ENCODE measurements at places on chromosomes 4 and X.

DNA sequence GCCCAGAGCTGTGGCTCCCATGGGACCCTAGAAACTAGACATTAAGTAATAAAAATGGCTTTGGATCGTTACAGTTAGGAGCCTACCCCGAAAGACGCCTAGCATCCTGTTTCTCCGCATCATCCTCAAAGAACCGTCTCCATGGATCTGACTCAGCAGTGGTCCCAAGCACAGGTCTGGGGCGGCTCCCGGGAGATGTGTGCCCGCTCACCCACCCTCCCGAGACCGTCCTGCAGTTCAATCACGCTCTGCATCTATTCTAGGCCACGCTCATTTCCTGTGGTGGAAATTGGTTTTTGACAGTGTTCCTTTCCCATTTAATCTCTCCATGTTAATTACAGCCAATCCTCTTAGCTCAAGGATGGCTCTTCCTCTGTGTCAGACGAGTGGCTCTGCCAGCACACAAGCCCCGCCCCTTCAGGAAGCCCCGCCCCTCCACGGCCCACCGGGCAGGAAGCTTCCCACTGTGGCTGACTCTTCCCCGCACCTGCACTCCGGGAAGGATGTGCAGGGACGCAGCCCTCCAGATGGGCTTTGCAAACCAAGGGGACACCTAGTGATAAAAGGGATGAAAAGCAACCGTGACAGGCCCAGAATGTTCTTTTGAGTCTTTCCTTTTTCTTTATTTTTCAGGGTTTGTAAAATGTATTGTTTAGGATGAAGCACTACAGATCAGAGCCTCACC, 34.5 kb upstream of the HELT start:
- DNase-seq = no peak

DNA sequence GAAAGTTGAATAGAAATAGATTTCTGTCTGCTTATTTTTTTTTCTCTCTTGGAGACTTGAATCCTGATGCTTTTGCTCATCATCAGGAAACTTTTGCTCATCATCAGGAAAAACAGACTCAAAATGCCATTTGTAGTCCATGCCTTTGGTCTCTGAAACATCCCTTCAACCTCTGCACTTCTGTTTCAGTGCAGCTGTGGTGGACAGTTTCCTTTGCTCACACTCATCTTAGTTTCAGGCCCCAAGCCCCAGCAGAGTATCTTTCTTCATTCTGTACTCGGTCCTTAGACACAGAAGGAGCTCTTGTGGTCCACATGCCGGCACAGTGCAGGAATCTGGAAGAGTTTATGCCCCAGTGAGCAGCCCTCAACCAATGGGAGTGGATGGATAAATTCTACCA, 337.9 kb downstream of the PPP3CA start:
- DNase-seq = no peak

- no peak for DNase-seq
These were observed 128.6 kb downstream of the SLC39A8 start for GRCh38 chr4:102216666-102217065.

DNA sequence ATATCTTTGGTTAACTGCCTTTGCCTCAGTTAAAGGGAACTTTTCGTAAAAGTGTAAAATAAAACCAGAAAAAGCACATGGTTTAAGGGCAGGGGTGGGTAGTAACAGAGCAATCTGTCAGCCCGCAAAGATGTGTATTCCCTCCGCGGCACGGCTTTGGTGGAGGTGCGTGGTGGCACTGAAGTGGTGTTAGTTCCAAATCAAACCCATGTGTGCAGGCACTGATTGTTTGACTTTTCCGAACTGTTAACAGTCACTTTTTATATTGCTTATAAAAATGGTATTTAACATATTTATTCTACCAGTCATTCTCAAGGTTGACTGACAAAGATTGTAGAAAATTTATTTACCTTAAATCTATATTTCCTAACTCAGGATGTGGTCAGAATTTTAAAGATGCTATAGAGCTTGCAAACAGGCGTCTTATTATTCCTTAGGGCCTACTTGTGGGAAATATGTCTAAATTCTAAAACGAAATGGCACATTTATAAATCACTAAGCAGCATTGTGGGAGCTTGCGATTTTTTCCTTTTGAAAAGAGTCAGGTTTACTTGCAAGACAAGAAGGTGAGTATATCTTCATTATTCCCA, 272.7 kb upstream of the PCDH18 start:
- no peak for DNase-seq

GRCh38 chr4:54695788-54696187, 38.0 kb downstream of the KIT start:
- no peak for DNase-seq

DNA sequence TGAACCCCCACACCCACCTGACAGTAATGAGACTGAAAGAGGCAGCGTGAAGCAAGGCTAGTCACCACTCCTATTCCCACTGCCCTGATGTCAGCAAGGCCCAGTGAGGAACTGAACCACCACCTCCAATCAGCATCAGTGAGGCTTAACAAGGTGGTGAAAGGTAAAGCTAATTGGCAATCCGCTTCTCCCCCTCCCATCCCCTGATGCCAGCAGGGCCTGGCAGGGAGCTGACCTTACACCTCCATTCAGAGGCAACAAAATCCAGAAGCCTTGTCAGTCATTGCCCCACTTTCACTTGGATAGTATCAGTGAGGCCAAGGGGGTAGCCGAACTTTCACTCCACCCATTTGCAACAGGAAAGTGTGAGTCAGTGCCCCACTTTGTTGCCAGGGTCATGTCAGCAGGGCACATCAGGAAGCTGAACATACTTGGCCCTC, 60.8 kb downstream of the AWAT2 start:
- DNase-seq = no peak

DNA sequence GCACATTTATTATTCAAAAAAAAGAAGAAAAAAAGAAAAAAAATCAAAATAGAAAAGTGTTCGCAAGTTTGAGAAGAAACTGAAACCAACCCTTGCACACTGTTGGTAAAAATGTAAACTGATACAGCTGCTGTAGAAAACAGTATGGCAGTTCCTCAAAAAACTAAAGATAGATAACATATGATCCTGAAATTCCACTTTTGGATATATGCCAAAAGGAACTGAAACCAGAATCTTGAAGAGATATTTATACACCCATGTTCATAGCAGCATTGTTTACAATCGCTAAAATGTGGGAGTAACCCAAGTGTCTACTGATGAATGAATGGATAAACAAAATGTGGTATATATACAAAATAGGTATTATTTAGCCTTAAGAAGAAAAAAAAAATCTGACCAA, 155.4 kb downstream of the TBCK start:
- DNase-seq = no peak

- DNase-seq = peak; percentile 60
These were observed 100.1 kb downstream of the CEP135 start for GRCh38 chr4:56048702-56049431.

DNA sequence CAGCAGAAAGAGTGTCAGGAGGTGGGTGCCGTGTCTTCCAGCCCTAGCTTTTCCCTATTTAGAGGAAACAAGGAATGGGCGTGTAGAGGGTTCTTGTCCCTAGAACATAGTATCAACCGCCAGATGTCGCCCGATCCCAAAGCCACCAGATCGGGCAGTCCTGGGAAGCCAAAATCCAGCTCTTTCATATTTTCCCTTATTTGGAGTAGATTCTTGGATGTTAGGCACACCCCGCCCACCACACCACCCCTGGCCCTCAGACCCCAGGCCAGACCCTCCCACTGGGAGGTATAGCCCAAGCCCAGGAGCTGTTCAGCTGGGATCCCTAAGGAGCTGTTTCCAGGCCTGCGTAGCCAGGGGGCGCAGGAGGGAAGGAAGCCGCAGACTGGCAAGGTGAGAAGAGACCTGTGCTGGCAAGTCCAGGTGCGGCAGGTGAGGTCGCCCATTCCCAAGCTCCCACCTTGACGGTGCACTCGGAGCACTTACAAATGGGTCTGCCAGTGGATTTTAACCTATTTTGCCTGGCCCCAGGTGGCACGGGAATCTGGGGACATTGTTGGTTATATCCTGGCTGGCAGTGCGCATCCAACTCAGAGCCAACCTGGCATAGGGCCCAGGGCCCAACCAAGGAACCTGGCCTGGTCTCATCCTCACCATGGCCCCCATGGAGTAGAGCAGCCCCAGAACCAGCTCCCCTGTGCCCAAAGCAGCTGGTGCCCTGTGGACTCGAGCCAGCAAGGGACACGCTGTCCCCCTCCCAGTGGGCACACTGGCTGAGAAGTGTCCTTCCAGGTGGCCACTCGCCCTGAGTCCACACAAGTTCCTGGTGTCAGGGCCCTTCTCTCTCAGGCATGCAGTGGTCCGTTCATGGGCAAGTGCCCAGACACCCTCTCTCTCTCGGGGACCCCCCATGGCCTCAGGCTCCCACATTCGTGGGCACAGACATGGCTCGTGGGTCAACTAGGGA, 811 bp downstream of the FLNA start:
- peak; percentile 25 for DNase-seq

GRCh38 chr4:185904381-185904780, 92.4 kb upstream of the SORBS2 start:
- no peak for DNase-seq

DNA sequence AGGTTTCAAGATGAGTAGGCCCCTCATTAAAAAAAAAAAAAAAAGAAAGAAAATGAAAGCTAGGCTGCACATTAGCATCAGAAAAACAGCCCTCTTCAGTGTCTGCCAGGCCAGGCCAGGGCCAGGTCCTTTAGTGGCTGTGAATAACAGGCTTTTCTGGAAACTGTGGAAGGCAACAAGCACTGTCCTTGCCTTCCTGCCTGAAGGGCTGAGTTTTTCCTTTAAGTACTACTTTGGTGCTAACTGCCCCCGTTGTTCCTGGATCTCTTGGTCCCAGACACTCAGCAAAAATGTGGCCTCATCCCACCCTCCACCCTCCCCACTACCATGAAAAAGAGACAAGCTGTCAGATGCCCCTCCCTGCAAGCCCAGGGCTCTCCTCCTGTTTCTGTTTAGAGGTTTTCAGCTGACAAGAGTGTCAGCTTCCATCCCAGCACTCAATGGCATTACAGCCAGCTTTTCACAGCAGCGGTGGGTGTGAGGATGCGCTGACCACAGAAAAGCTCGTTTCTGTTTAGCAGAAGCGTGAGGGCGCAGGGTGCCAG, 174.2 kb downstream of the NHS start:
- no peak for DNase-seq

- DNase-seq = peak; percentile 49
These were observed 100.1 kb downstream of the REPS2 start for GRCh38 chrX:17046478-17047097.

DNA sequence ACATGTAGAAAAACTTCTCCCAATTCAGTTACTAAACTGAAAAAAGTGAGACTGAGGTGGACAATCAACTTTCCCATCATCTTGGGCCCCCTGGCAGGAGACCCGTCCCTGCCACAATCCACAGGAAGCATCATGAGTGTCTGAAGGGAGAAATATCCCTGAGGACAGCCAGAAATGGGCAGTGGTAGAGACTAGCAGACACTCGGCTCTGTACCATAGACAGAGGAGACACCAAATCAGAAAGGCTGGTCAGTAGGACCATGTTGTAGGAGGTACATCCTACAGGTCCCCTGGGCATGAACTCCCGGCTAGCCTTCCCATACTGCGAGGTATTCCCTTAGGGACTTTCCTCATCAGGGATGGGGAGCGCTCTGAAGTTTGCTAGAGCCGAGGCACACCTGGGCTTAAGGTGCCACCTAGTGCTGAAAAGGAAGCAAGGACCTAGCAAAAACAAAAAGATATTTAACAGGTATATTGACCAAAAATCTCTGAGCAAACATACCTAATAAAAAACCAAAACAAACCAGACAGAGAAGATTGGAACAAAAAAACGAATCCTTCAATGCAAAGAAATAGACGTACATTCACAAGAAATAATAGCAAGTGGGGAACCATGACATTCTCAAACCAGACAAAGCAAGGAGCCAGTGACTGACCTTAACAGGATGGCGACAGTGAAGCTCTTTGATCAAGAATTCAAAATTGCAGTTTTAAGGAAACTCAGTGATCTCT, 55.6 kb downstream of the HAUS3 start:
- DNase-seq = no peak

DNA sequence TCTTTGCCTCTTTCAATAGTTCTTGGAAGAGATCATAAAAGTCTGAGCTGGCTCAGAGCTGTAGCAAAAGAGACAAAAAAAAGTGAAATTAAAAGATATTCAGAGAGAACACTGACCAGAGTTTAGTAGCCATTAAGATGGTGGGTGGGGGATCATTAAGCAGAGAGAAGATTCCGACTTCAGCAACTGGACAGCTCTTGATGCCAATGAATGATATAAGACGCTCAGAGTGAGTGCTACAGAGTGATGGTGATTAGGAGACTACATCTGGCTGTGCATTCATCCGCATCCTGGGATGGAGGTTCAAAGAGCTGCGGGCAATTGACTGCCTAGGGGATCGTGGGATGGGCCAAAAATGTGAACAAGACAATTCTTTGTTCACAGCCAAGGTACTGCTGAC, 178.5 kb downstream of the PACRGL start:
- DNase-seq = no peak

DNA sequence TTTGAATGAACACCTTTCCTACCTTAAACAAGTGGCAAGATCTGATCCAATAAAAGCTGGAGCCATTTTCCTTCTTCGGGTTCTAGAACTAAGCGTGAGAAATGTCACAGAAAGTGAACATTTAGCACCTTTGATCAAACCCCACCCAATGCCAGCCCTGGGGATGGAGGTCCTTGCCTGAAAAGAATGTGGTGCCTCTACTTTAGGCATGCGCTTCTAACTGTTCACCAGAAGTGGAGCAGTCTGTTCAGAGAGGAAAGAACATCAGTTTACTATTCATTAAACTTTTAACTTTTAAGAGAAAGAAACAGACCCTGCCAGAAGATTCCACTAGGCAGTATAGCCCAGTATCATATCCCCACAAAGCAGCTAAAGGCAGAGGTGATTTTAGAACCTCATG, 75.9 kb downstream of the INTS12 start:
- no peak for DNase-seq

DNA sequence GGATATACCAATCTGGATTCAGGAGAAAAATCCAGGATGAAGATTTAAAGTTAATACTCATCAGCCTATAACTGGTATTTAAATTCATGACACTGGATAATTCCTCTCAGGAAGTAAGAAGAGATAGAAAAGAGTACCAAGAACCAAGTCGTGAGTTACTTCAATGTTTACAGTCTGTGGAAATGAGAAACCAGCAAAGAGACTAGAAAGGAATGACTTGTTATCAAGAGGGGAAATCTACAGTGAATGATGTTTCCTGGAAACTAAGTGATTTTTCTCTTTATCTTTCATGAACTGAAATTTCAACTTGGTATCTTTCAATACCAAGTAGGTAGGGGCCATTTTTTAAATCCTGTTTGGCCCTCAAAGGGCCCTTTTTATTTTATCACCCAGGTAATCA, 217.9 kb upstream of the AFF2 start:
- no peak for DNase-seq

DNA sequence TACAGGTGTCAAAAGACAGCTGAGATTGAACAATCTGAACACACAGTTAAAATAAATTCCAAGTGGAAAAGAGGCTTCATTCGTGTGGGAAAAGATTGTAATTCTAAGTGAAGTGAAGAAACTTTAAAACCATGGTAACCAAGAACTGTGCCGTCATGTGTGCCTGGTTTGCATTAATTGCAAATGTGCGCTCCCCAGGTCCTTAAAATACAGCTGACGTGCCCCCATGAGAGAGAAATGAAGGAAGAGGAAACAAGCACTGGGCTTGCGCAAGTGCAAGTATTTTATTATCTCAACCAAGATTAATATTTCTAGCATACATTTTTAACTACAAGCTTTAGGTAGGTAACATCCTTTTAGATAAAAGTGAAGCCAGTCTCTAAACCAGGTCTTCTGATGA, 92.5 kb downstream of the PARM1 start:
- DNase-seq = no peak

GRCh38 chr4:26406346-26406975, 83.8 kb downstream of the CCKAR start:
- DNase-seq = no peak

- no peak for DNase-seq
These were observed 20.7 kb upstream of the UCHL1 start for GRCh38 chr4:41236032-41236431.

- no peak for DNase-seq
These were observed 324.2 kb downstream of the PCDH19 start for GRCh38 chrX:100085846-100086245.

All from hippocampal formation (tissue), 2 donors.